ENCODE measurements at places on chromosomes 6 and 20.

GRCh38 chr6:29762051-29762450 lies 38.8 kb downstream of the HLA-F start:
- no peak for DNase-seq

GRCh38 chr6:28449056-28449455 lies 5.8 kb upstream of the ZSCAN23 start:
- DNase-seq, result no peak

DNA sequence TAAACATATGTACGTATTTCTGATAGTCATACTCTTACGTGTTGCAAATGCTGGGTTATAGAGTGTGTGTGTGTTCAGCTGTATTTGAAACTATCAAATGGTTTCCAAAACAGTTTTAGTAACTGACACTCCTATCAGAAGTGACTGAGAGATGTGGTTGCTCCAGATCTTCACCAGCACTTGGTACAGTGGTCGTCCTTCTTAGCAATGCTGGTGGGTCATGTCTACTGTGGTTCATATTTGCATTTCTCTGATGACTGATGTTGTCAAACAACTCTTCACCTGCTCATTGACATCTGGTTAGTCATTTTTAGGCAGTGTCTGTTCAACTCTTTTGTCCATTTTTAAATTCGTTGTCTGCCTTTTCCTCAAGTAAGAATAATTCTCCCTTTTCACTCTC lies 259.3 kb downstream of the KIF16B start:
- no peak for DNase-seq

GRCh38 chr6:133505681-133506080 lies 264.5 kb downstream of the EYA4 start:
- no peak for DNase-seq

GRCh38 chr20:2691127-2691526 lies 1.5 kb upstream of the EBF4 start:
- DNase-seq, result no peak

GRCh38 chr6:166939345-166939744 lies 17.0 kb downstream of the RNASET2 start:
- DNase-seq, result no peak

DNA sequence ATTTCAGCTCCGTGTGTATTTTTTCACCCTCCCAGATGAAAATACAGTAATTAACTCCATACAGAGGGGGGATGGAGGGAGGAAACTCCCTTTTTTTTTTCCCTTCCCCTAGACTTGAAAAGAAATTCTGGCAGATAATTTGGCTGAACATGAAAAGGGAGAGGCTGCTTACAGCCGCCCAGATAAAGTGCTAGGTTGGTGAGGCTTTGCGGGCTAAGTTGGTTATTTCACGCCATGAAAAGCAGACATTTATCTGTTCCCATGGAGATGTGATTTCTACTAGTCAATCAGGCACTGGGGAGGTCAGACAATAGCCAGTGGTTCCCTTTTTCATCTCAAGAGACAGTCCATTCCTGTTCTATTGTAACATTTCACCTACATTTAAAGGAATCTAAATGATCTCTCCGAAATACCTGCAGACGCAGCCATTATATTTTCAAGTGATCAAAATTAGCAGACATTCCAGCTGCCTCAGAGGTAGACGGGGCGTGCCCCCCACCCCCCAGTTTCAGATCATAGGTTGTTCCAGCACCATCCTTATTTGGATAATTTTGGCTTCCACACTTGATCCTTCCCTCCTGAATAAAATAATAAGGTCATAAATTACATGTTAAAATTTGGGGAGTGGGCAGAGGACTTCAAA lies 143.9 kb upstream of the ZNF217 start:
- no peak for DNase-seq

- no peak for DNase-seq
Measured at GRCh38 chr20:58810879-58811250, 39.8 kb downstream of the GNAS-AS1 start.

GRCh38 chr6:168442646-168443045 lies 1.7 kb downstream of the SMOC2 start:
- DNase-seq, result no peak

- peak; percentile 58 for DNase-seq
Measured at GRCh38 chr6:166258854-166259276, 49.3 kb downstream of the PRR18 start.

DNA sequence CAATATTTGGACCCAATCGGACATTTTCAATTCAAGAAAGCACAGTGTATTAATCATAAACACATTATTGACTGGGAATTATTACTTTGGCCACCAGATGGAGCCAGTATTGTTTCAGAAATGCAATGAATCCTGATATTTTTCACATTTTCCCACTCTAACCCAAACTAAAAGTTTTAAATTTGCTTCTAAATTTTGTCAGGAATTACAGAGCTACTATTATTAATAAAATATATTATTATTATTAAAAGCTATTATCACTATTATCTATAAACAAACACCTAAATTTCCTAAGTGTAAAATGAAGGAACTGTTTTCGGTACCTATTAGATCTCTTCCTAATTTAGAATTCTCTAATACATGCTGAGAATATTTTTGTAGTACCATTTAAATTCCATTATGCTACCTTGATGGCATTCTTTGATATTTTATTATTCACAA lies 245.3 kb downstream of the OGFRL1 start:
- DNase-seq, result no peak

- DNase-seq, result no peak
Measured at GRCh38 chr6:160812097-160812496, 110.1 kb downstream of the PLG start.

GRCh38 chr20:36528176-36528874 lies 13.0 kb upstream of the MYL9 start:
- no peak for DNase-seq

- no peak for DNase-seq
Measured at GRCh38 chr6:128005009-128005408, 104.2 kb upstream of the THEMIS start.

GRCh38 chr6:112178846-112179245 lies 75.5 kb downstream of the LAMA4 start:
- no peak for DNase-seq

- DNase-seq, result no peak
Measured at GRCh38 chr6:37659561-37659960, 38.1 kb downstream of the MDGA1 start.

GRCh38 chr6:43627008-43627825 lies 1.8 kb downstream of the GTPBP2 start:
- DNase-seq, result no peak

DNA sequence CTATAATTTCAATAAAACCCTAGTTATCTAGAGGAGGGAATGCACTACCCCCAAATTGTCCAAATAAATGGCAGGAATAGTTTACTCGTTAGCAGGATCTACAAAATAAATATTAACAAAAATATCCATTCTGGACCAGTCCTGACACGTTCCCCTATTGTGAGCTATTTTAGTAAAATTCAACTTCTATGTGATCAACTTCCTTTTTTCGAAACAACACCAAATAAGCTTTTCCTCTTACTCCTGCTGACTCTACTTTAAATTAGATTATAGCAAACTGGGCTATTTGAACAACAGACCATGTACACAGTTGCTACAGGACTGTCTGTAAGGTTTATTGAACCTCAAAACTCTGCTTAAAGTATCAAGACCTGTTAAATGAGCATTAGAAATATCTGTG lies 154.3 kb downstream of the IPCEF1 start:
- DNase-seq, result no peak

DNA sequence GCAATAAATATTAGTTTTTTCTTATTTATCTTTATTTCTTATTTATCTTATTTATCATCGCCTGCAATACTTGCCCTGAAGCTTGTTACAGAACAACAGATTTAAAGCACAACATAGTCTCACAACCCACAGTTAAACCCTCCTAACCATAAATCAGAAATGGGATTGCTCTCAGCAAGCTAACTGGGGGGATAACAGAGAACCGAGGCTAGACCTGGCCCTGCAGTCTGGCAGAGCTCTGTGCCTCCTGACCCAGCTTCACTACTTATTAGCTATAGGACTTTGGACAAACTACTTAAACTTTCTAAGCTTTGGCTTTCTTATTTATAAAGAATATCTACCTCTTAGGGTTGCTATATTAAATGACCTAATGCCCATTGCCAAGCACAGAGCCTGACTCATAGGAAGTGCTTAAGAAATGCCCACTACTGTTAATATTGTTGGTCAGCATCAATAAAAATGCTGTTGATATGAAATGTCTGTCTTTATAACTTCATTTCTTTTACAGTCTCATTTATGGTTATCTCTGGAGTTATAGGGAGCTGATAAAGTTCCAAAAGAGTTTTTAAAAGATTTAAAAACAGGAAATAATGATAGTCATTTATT lies 87.9 kb upstream of the BEND6 start:
- no peak for DNase-seq

- no peak for DNase-seq
Measured at GRCh38 chr20:15928946-15929345, 644.3 kb downstream of the KIF16B start.
